Stimulated activated CD8-positive, alpha-beta memory T cell treated with anti-CD3 and anti-CD28 coated beads, Interleukin-15, amount 100 ng/mL, for 1 hour (primary cell): ENCODE measurements at places on chromosomes 12 and 14.

DNA sequence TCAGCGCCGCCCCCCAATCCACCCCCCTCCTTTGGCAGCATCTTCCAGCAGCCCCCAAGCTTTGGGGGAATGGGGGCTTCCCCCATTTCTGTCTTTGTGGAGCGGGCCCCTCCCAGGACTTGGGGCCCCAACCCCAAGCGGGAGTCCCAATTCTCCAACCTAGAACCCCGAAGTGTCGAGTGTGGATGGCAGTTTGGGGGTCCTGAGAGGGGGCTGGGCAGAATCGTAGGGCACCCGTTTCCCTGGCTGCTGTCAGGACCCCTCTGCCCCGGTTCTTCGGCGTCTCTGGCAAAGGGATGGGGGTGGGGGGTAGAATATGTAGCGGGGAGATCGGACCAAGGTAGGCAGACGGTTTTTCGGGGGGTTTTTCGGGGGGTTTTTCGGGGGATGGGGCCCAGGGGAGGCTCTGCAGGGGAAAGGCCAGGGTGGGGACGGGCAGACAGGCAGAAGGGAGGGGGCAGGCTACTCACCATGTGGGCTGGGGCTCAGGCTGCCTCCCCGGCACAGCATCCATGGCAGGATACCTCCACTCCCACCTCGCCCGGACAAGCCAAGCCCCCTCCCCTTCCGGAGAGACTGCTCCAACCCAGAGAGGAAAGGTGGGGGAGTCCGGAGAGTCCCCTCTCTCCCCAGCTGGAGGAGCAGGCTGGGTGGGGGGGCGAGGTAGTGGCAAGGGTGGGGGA lies 739 bp downstream of the JPH4 start:
- no peak for DNase-seq

DNA sequence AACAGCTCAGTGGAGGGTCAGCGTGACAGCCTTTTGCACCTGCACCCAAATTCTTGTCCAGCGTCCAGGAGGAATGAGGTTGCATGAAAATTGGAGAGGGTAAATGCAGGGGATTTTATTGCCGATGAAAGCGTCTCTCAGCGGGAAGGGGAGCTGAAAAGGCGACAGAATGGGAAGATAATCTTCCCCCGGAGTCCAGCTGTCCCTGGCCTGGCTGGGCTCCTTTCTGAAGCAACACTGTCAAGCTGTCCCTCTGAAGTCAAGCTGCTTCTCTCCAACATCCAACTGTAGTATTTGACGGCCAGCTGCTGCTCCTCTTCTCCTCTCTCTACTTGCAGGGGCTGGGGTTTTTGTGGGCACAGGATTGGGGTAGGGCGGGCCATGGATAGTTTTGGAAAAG lies 32.7 kb downstream of the NOPCHAP1 start:
- no peak for DNase-seq

DNA sequence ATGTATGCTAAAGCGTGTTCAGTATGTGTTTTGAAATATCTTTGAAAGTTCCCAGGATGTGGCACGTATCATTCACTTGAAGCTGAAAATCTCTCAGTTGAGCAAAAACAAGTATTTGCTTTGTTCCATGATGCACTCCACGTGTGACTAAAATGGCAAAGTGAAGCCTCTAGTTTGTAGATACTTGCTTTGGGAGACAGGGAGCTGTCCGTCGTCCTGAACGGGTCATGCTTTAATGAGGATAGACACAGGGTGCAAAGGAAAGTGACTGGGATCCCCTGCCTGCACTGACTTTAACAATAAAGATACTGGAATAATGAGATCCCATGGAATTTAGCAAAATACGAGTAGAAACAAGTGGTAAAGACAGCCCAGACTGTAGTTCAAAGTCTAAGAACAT lies 991.4 kb downstream of the NRXN3 start:
- DNase-seq: no peak

DNA sequence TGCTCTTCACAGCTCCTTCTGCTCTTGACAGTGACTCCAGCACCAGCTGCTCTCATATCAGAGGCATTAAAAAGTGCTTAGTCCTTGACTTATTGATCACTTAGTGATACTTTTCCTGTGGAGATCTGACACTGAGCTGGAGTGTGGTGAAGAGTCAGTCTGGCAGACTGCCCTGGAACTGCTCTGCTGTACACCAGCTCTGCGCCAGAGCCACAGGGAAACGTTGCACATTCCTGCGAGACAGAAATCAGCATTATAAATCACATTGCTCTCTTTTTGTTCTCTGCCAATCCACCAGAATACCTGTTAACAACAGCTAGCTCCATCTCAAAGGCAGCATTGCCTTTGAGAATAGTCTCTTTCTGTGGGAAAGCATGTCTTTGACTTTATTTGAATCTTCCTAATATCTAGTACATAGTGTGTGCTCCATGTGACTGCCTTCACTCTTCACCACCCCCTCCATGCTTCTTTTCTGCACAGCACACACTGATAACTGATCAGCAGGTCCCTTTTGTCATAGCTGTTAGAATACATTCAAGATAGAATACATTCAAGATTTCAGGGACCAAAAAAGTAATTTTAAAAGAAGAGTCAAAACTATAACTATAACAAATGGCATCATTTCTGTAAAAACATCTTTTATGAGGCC lies 48.2 kb upstream of the VSX2 start:
- DNase-seq: no peak

DNA sequence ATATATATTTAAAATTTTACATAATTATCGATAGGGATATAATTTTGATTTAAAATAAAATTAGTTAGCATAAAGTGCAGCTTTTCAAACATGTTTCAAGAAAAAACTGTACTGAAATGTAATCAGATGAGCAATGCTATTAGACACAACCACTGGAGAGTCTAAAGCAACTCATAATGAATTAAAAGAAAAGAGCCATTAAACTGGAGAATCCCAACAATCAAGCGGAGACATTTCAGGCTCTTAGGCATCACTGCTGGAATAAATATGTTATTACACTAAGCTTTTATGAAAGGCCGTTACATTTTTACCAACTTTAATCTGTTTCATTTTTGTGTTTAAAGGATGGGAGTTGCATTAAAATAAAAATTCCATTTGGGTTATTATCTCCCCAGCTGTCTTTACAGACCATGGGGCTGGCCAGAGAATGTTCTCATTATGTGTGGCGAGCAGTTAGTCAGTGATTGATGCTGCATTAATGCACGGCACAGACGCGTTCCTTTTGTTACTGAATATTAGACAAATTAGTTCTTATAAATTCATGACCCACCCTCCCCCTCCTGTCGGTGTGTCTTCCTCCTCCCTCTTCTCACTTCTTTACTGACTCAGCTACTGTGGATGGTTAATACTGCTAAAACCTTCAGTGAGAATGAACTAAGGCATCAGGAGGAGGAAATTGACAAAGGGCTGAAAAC lies 156.8 kb downstream of the PDZRN4 start:
- DNase-seq: no peak
